ENCODE measurements at places on chromosomes 7 and 10. TPM values are rescaled to one million over a fixed set of nuclear protein-coding genes. Genes with fewer than 3 reads are reported as not detected.

Gene PROSER2
- 39.5 TPM for total RNA-seq

Gene CDHR1
- 4.0 TPM for total RNA-seq

Gene GIMAP4
- 2.2 TPM for total RNA-seq

Gene FAM107B
- 18.5 TPM for total RNA-seq

Gene CCL24
- not detected for total RNA-seq

Gene FBXL15
- total RNA-seq = 8.4 TPM

Gene RAB18
- total RNA-seq = 50.1 TPM

Gene ZNF365
- total RNA-seq = 3.4 TPM

Gene SEMA3C
- total RNA-seq = 267 TPM

Gene RELN
- 0.21 TPM for total RNA-seq

Gene ASB10
- not detected for total RNA-seq

Gene CC2D2B
- total RNA-seq = not detected

Gene MEIG1
- not detected for total RNA-seq

Gene UNCX
- total RNA-seq = not detected

Gene FKBP6
- not detected for total RNA-seq

Gene RET
- total RNA-seq = 1.2 TPM

Data from tracheal epithelial cell (primary cell).